ENCODE measurements at places on chromosomes 1 and 21.

DNA sequence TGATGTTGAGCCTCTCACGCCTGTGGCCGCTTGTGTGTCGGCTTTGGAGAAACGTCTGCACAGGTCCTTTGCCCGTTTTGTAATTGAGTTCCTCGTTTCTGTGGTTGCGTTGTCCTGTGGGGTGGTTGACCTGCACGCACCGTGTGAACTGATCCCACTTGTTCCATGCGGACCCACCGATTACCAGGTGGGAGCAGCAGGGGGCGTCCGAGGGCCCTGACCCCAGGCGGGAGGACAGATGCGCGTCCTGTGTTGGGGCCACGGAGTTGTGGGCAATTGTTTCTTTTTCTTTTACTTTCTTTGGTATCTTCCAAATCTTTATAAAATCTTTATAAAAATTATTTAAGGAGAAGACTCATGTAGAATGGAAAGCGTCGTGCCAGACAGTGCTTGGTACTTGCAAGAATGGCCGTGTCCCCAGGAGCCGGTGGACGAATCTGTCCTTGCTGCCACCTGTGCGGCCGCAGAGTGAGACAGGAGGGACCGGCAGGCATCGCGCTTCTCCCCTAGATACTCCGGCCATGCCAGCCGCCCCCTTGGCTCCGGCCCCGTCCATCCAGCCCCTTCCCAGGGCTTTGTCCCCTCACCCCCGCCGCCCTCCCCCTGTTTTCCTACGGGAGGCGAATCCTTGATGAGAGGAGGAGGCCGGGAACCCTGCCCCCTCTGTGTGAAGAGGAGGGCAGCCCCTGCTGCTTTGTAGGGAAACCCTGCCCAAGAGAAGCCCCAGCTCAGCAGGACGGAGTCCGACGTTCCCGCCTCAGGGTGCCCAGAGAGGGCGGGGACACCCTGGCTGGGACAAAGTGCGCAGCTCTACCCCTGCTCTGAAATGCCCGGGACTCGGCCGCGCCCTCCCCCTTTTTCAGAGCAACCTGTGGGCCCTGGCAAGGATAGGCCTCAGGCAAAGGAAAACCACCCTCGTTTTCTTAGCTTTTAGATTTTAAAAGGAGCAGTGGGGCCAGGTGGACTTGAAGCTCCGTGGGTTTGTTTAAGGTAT, 41.7 kb downstream of the PRKCZ start:
- DNase-seq = peak; percentile 64

DNA sequence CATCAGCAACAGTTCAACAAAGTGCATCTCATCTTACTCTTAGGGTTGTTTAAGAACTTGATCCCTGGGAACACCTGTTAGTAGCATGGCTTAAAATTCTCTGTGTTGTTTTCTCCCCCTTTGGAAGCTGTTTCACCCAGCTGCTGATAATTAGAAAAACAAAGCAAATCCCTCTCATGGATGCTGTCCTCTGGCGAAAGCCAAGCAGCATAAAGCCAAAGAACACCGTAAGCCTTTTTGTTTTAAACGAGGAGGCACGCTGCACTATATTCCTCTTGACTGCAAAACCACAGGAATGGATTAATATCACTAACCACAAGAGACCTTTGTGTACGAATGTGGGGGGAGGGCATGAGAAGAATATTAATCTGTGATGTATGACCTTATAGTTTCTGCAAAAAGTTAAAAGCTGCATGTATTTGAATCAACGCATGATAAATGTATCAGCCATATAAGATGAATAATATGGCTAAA, 923.2 kb downstream of the LTN1 start:
- peak; percentile 48 for DNase-seq

DNA sequence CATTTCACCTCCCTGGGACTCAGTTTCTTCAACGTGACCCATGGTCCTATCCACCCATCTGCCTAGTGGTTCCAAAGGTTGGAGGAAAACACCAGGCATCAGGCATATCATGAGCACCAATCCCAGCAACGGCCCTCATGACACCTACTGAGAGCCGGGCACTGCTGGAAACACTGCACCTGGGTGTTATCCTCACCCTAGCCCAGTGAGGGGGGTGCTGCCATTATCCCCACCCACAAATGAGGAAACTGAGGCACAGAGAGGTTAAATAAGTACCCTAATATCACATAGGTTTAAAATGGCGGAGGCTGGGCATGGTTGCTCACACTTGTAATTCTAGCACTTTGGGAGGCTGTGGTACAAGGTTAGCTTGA, 206.9 kb downstream of the MATN1 start:
- no peak for DNase-seq

- DNase-seq = peak; percentile 20
Observed at GRCh38 chr21:46323227-46323709, 402 bp downstream of the C21orf58 start.

DNA sequence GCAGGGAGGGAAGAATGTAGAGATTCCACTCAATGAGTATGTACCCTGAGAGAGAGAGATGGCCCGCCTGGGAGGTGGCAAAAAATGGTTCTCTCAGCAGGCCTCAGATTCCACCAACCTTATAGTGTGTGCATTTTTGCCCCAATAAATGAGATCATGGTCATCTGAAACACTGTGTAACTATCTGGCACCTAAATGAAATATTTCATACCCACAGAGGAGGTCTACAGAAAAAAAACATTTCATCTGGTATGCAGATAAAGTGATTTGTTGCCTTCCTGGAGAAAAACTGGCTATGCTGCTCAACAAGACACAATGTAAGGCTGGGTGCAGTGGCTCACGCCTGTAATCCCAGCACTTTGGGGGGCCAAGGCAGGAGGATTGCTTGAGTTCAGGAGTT, 4.9 kb downstream of the TMCO2 start:
- no peak for DNase-seq

- DNase-seq = no peak
Observed at GRCh38 chr1:33175865-33176264, 6.0 kb downstream of the TRIM62 start.

DNA sequence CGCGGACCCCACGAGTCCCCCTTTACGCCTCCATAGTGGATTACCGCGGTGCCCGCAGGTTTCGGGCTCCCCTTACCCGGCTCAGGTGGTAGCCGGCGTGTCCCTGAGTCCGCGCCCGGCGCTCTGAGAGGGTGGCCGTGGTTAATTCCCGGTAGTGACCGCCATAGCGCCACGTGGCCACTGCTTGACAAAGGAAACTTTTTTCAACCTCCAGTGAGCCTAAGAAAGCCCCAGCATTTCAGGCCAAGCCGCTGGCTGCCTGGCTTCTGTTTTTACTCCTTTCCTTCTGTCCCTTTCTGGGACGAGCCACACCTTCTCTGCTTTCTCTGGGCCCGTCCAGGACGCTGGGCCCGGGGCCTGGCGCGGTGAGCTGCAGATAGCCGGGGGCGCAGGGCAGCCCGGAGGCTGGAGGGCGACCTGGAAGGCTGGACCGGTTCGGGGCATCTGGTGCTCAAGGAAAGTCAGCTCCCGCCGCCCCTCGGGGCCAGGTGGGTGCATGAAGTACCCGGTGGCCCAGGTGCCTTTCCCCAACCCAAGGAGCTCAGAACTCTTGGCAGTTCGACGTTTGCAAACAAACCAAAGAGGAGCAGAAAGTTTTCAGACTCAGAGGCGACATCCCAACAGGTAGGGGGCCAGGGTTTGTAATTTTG, 540 bp upstream of the C1orf198 start:
- DNase-seq = no peak

GRCh38 chr1:62377043-62377562, 57.9 kb upstream of the KANK4 start:
- no peak for DNase-seq

DNA sequence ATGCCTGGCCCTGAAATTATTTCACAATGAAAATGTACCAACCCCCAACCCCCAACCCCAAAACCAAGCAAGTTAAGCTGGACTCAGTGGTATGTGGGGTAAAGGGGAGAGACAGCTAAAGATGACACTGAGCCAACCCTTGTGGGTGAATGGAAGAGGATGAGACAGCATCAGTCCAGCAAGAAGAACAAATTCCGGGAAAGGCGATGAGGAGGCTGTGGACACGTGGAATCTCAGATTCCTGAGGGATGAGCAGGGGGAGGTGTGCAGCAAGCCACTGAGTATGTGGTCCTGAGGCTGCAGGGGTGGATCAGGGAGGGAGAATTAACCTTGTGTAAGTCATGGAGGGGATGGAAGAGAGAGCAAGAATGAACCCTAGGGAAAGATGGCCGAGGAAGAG, 14.4 kb upstream of the ZNF362 start:
- DNase-seq = no peak

- no peak for DNase-seq
Observed at GRCh38 chr1:5727191-5727590, 265.0 kb downstream of the NPHP4 start.

GRCh38 chr1:15820478-15820877, 13.0 kb upstream of the UQCRHL start:
- DNase-seq = peak; percentile 59

DNA sequence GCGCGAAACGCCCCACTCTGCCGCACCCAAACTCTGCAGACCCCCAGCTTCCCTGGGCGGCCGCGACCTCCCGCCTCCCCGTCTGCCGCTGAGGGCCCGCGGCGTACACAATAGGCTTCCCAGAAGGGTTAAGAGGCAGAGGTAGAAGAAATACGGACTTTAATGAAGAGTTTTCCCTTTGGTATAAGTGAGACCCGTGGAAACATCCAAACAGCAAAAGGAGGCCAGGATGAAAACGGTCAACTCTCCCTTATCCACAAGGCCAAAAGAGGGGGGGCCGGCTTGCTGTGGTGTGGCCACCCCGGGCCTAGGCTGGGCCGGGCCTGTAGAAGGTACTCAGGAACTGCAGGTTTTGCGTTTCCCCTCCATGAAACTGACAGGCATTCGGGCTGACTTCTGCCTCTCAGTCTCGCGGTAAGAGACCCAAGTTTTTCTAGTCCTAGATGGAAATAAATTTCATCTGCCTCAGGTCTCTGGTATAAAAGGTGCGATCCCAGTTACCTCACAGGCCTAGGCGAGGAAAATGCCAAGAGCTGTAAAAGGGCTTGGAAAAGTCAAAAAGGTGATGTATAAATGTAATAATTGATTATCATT, 671 bp upstream of the PYGO2 start:
- no peak for DNase-seq

Measured in GM03348 (cell line).